ENCODE measurements at places on chromosomes 6 and 20. TPM values are rescaled to one million over a fixed set of nuclear protein-coding genes. Genes with fewer than 3 reads are reported as not detected.

- no peak overlapping the region for H3K27ac ChIP-seq
- H3K4me1 ChIP-seq = peaks cover 6% of the 10 kb centered on the region
- H3K4me3 ChIP-seq = no peak overlapping the region
- DNase-seq = no peak
- no peaks in the 10 kb centered on the region for H3K36me3 ChIP-seq
- no peaks in the 10 kb centered on the region for H3K27me3 ChIP-seq
Observed at GRCh38 chr6:26105842-26106241, 18.6 kb downstream of the HFE start.

DNA sequence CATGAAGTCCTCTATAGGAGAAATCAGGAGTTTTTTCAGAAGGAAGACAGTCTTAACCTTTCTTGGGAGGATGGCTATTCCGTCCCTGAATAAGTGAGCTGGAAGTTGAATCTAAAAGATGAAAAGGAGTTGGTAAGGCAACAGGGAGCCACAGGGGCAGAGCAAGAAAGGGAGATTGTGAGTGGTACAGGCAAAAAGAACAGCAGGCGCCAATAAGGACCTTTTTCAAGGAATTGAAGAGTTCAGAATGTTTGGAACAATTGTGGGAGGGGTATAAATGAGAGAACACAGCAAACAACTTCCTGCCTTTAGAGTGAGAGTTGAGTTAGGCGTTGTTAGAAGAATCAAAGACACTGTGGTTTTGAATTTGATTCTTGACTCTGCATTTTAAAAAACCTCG, 1003.7 kb downstream of the EPHA7 start:
- H3K27ac ChIP-seq = no peak overlapping the region
- H3K27me3 ChIP-seq = no peaks in the 10 kb centered on the region
- no peaks in the 10 kb centered on the region for H3K36me3 ChIP-seq
- no peak overlapping the region for H3K4me3 ChIP-seq
- H3K4me1 ChIP-seq = no peaks in the 10 kb centered on the region

- H3K27me3 ChIP-seq = no peaks in the 10 kb centered on the region
- H3K27ac ChIP-seq = no peak overlapping the region
- no peaks in the 10 kb centered on the region for H3K4me1 ChIP-seq
- DNase-seq = no peak
- H3K4me3 ChIP-seq = no peak overlapping the region
Observed at GRCh38 chr6:3584606-3585005, 127.8 kb upstream of the SLC22A23 start.

DNA sequence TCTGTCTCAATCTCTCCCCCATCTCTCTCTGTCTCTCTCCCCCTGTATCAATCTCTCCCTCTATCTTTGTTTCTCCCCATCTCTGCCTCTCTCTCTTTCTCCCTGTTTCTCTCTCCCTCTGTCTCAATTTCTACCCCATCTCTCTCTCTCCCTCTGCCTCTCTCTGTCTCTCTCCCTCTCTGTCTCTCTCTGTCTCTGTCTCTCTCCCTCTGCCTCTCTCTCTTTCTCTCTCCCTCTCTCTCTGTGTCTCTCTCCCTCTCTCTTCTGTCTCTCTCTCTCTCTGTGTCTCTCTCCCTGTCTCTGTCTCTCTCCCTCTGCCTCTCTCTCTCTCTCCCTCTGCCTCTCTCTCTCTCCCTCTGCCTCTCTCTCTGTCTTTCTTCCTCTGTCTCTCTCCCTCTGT, 62.6 kb downstream of the DACT2 start:
- no peaks in the 10 kb centered on the region for H3K4me1 ChIP-seq
- no peak for DNase-seq
- no peak overlapping the region for H3K27ac ChIP-seq
- no peak overlapping the region for H3K4me3 ChIP-seq
- H3K27me3 ChIP-seq = no peaks in the 10 kb centered on the region

GRCh38 chr6:487956-488355, 96.4 kb downstream of the IRF4 start:
- no peaks in the 10 kb centered on the region for H3K36me3 ChIP-seq
- H3K4me3 ChIP-seq = no peak overlapping the region
- no peak overlapping the region for H3K27ac ChIP-seq

DNA sequence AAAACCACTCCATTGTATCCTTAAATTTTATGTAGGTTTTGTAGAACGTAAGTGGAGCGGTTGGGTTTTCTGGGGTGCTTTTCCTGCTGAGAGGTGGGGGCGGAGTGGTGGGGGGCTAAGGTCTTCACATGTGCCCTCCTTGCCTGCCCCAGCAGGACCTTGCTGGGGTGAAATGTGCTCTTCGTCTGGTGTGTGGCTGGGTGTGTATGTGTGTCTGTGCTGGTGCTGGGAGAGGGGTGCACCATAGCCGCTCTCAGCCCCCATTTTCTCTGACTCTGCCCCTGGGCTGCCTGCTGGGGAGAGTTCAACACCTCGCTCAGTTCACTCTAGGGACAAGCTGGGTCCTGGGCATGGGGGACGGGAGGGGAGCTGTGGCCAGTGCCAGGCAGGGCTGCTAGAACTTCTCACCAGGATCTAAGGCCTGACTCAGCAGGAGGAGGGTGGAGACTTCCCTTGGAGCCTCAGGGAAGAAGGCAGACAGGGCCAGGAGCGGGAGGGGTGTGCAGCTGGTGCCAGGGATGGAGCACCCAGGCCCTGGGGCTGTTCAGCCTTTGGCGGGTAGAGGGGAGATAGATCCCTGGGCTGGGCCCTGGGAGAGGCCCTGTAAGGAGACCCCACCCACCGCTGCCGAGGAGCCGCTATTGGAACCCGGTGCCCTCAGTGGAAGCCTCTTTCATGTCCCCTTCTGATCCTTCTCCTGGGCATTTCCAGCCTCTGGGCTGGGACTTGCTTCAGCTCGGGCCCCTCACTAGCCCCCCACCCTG, 4.8 kb downstream of the SOX18 start:
- H3K27me3 ChIP-seq = no peaks in the 10 kb centered on the region
- H3K36me3 ChIP-seq = no peaks in the 10 kb centered on the region
- peaks cover 14% of the 10 kb centered on the region for H3K4me1 ChIP-seq
- DNase-seq = no peak
- no peak overlapping the region for H3K4me3 ChIP-seq

DNA sequence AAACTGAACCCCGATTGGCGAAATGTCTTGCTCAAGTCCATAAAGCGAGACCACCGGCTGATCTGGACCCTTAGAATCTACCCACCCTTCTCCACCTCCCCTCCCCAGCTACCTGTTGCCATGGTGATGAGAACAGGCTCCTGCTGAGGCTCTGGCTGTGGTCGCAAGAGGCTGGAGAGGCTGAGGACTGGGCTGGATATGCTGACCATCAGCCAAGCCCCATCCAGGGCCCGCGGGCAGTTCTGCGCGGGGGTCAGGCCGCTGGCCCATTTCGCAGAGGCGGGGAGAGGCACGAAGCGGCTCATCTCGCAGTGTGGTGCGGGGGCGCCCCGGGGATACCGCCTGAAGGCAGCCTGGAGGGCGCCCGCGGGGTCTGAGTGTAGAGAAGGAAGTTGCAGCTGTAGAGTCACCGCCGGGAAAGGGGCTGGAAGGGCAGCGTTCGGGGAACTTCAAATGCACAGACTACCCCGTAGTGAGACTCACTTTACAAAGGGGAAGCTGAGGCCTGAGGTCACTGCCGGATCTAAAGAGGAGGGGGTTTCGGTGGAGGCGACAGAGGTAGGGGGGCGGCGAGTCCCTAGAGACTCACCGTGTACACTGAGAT, 671 bp downstream of the TAPBP start:
- peak overlapping the region; percentile 78 for H3K4me3 ChIP-seq
- peak; percentile 29 for DNase-seq
- peaks cover 28% of the 10 kb centered on the region for H3K4me1 ChIP-seq
- peak overlapping the region; percentile 94 for H3K27ac ChIP-seq

DNA sequence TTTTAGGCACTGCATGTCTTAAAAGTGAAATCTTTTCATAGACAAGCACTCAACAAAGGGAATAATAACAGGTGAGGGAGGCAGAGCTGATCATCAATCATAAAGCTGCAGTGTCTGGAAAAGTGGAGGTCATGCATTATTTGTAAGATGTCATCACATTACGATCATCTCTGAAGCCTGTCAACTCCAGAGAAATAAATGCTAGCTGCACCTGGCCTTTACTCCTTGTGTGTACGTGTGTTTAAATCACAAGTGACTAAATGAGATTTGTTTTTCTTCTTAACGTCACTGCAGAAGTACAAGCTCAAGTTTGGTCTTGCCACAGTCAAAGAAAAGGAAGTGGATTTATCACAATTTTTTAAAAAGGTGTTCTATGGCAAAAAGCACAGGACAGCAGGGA, 275.5 kb upstream of the SGK1 start:
- H3K4me1 ChIP-seq = no peaks in the 10 kb centered on the region
- H3K4me3 ChIP-seq = no peak overlapping the region
- no peak for DNase-seq
- no peaks in the 10 kb centered on the region for H3K36me3 ChIP-seq
- no peak overlapping the region for H3K27ac ChIP-seq
- no peaks in the 10 kb centered on the region for H3K27me3 ChIP-seq

DNA sequence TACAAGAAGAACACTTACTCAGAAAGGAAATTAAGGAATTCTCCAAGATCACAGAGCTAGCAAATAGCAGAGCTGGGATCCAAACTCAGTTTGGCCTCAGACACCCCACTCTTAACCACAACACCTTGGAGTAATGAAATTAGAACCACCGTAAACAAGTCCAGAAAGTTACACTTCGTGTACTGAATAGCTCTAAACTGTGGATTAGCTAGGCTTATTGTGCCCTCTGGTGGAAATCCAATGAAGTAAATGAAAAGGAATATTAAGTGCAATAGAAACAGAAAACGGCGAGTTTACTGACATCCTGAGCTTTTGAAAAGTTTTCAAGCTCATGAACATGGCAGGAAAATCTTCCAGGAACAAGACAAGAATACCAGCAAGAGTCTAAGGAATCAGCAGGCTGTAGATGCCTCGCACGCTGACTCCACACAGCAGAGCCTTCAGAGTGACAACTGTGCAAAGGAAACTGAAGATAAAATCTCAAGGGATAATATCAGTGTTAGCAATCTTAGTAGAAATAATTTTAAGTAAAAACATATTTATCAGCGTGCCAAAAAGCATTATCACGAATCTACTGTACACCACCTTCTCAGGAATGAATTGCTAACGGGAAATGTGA, 34.6 kb downstream of the FBXO5 start:
- no peak for DNase-seq
- H3K27me3 ChIP-seq = no peaks in the 10 kb centered on the region
- H3K36me3 ChIP-seq = no peaks in the 10 kb centered on the region
- no peak overlapping the region for H3K27ac ChIP-seq
- no peaks in the 10 kb centered on the region for H3K4me1 ChIP-seq
- no peak overlapping the region for H3K4me3 ChIP-seq

GRCh38 chr6:121302882-121303281, 31.4 kb downstream of the TBC1D32 start:
- H3K4me3 ChIP-seq = no peak overlapping the region
- no peak overlapping the region for H3K27ac ChIP-seq
- H3K36me3 ChIP-seq = no peaks in the 10 kb centered on the region
- DNase-seq = no peak
- no peaks in the 10 kb centered on the region for H3K27me3 ChIP-seq

- no peak for DNase-seq
- H3K27ac ChIP-seq = no peak overlapping the region
- no peaks in the 10 kb centered on the region for H3K36me3 ChIP-seq
- peak overlapping the region; percentile 5 for H3K4me3 ChIP-seq
- no peaks in the 10 kb centered on the region for H3K27me3 ChIP-seq
Observed at GRCh38 chr6:141482796-141483597, 649.7 kb upstream of the GJE1 start.

DNA sequence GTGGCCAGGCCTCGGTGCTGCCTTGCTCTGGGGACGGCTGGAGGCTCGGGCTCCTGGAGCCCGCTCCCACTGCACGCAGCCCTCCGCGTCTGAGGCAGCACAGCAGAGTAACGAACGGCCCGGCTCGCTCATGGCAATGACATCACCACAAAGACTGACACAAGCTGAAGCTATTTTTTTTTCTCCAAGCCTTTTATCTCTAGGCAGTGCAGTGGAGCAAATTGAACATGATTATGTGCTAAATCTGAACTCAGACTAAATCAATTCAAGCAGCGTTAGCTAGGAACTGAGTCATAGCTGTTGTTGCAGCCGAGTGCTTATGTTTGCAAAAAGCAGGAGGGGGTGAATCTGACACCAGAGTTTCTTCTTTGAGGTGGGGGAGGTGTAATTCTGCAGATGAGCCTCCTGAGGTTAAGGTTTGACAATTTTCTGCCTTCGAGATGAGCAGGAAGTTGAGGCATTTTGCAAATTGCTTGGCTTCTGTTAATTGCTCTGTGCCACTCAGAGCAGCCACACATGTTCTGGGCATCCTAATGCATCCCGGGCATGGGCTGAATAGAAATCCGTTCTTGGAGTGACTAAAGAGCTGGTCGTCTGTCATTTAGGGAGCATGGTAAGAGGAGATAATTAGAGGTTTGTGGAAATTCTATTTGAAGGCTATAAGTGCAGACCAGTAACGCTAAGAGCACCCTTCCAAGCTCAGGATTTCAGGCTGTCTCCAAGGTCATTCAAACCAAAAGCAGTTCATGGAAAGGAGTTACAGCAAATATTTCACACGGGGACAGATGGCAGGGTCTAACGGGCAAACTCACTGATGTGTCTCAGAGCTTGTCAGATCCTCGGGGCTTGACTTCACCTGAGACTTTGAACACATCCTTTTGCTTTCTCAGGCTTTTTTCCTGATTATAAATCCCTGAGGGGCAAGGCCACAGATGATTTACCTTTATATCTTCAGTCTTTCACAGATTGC, 155.1 kb upstream of the ENPP5 start:
- H3K4me1 ChIP-seq = peaks cover 29% of the 10 kb centered on the region
- H3K27me3 ChIP-seq = no peaks in the 10 kb centered on the region
- H3K4me3 ChIP-seq = no peak overlapping the region

- H3K36me3 ChIP-seq = no peaks in the 10 kb centered on the region
- H3K27me3 ChIP-seq = no peaks in the 10 kb centered on the region
- DNase-seq = no peak
Observed at GRCh38 chr6:110812719-110813118, 2.5 kb downstream of the CDK19 start.

Gene HDDC2
- 61.3 TPM for total RNA-seq

Gene RAMACL
- 1.9 TPM for total RNA-seq

Gene PRPH2
- 6.6 TPM for total RNA-seq

All from testis (tissue), 5 donors.